Smooth muscle cell of the umbilical artery (primary cell): ENCODE measurements at places on chromosomes 7 and 10. TPM values are rescaled to one million over a fixed set of nuclear protein-coding genes. Genes with fewer than 3 reads are reported as not detected.

The ARL3 gene
- 6.0 and 8.6 TPM in 2 replicates for total RNA-seq

The SPDYE5 gene
- not detected in 2 replicates for total RNA-seq

The PLXNA4 gene
- 2.4 and 6.5 TPM in 2 replicates for total RNA-seq

The GIMAP1 gene
- under 0.01 TPM in 1 of 2 replicates, not detected in the other for total RNA-seq

The TWIST1 gene
- total RNA-seq = 24.9 and 41.6 TPM in 2 replicates
